ENCODE measurements at places on chromosomes 3 and 15. TPM values are rescaled to one million over a fixed set of nuclear protein-coding genes. Genes with fewer than 3 reads are reported as not detected.

The HDC gene
- not detected for total RNA-seq

The UACA gene
- total RNA-seq = 18.3 TPM

The LRRC49 gene
- 6.8 TPM for total RNA-seq

The WDR72 gene
- 1.6 TPM for total RNA-seq

The HES1 gene
- 48.2 TPM for total RNA-seq

The RHCG gene
- total RNA-seq = not detected

The NEIL1 gene
- total RNA-seq = 3.1 TPM

The LCTL gene
- 0.25 TPM for total RNA-seq

The CYP1A2 gene
- total RNA-seq = not detected

The EOGT gene
- 31.1 TPM for total RNA-seq

The OR5K3 gene
- not detected for total RNA-seq

The SLC51B gene
- total RNA-seq = not detected

The PEAK1 gene
- total RNA-seq = 15.6 TPM

The SLC12A1 gene
- under 0.01 TPM for total RNA-seq

The FANCD2OS gene
- total RNA-seq = not detected

The FBXL22 gene
- 0.63 TPM for total RNA-seq

The PRR23A gene
- not detected for total RNA-seq

The CHRNA5 gene
- 6.0 TPM for total RNA-seq

The DZIP1L gene
- total RNA-seq = 16.9 TPM

The CCDC33 gene
- total RNA-seq = not detected

The CTXND1 gene
- not detected for total RNA-seq

Data from mesangial cell (primary cell).